ENCODE measurements at places on chromosomes 6 and 20. TPM values are rescaled to one million over a fixed set of nuclear protein-coding genes. Genes with fewer than 3 reads are reported as not detected.

Gene PRICKLE4
- total RNA-seq = 1.4 TPM

Gene CNKSR3
- 0.47 TPM for total RNA-seq

Gene C6orf141
- total RNA-seq = 21.5 TPM

Gene RAB22A
- 12.6 TPM for total RNA-seq

Gene HRH3
- not detected for total RNA-seq

Gene C6orf163
- total RNA-seq = 2.5 TPM

Gene CST5
- not detected for total RNA-seq

Gene XKR7
- total RNA-seq = not detected

Gene FAM83C
- total RNA-seq = 1.0 TPM

Gene SLC17A1
- total RNA-seq = not detected

Gene RIPPLY2
- 0.11 TPM for total RNA-seq

Gene HCK
- total RNA-seq = not detected

Gene CLDN20
- not detected for total RNA-seq

Gene ELOVL2
- not detected for total RNA-seq

Gene TTK
- total RNA-seq = 25.9 TPM

Gene MOG
- total RNA-seq = not detected

Gene RBCK1
- 417 TPM for total RNA-seq

Gene OR12D3
- not detected for total RNA-seq

Gene ZCCHC3
- total RNA-seq = 11.5 TPM

Gene CCN6
- total RNA-seq = 0.31 TPM

Gene BTNL2
- total RNA-seq = not detected

Gene NNAT
- total RNA-seq = 0.30 TPM

Gene EDN1
- total RNA-seq = 3.4 TPM

Gene IPCEF1
- 0.94 TPM for total RNA-seq

Gene TJAP1
- 29.0 TPM for total RNA-seq

Gene WFDC10B
- not detected for total RNA-seq

Gene CYP21A2
- total RNA-seq = not detected

Gene LY6G5C
- total RNA-seq = 0.76 TPM

Gene CCDC170
- under 0.01 TPM for total RNA-seq

Gene SLC24A3
- 0.08 TPM for total RNA-seq

Gene HLA-DQB2
- 1.7 TPM for total RNA-seq

Gene ADGRG6
- total RNA-seq = 19.3 TPM

Gene LY6G5B
- total RNA-seq = 2.3 TPM

All from hair follicular keratinocyte (primary cell).